Ammon's horn (tissue), 1 donor: ENCODE measurements at places on chromosomes 1 and 21.

DNA sequence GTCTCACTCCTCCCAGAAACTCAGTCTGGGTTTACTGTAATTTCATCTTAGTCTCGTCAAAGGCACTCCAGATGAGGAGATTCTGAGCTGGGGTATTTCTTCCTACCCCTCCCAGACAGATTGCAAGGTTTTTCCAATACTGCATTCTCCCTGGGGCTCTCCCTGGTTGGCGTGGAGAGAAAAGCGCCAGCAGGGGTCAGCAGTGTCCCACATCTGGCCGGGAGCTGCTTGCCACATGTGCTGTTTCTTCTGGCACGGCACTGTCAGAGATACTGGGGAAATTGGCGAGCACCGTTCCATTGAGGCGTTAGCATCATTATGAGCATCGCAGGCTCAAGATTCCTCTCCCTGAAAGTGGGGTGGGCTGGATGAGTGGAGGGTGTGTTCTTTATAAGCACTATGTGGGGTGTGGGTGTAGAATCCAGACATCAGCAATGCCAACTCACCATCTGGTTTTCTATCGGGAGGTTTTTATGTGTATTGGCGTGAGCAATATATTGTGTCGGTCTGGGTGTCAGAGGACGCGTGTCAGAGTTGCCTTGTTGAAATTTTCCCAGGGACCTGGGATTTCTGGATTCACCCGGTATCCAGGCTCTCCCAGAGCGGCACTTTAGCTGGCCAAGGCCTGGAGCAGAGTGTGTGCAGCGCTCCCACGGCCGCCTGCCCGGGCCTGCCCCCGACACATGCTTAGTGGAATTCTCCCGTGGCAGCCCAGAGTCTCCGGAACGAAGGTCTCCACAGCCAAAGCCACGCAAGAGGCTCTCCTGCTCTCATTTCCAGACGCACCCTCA lies 8.0 kb upstream of the NAV1 start:
- peak; percentile 87 for DNase-seq

DNA sequence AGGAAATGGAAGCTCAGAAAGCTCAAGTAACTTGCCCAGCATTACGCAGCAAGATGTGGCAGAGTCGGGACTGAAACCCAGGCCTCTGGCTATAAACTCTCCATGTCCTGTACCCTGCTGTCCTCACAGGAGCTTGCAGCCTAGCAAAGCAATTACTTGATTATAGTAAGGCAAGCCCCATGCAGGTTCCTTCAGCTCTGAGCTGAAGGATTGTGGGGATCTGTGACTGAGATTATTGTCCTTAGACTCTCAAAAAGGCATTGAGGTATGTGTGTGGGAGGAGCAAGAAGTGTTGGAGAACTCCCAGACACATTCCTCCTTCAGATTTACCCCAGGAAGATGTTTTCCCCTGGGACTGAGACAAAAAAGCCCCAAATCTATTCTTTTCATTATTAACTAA lies 124.0 kb upstream of the SPATA6 start:
- no peak for DNase-seq

DNA sequence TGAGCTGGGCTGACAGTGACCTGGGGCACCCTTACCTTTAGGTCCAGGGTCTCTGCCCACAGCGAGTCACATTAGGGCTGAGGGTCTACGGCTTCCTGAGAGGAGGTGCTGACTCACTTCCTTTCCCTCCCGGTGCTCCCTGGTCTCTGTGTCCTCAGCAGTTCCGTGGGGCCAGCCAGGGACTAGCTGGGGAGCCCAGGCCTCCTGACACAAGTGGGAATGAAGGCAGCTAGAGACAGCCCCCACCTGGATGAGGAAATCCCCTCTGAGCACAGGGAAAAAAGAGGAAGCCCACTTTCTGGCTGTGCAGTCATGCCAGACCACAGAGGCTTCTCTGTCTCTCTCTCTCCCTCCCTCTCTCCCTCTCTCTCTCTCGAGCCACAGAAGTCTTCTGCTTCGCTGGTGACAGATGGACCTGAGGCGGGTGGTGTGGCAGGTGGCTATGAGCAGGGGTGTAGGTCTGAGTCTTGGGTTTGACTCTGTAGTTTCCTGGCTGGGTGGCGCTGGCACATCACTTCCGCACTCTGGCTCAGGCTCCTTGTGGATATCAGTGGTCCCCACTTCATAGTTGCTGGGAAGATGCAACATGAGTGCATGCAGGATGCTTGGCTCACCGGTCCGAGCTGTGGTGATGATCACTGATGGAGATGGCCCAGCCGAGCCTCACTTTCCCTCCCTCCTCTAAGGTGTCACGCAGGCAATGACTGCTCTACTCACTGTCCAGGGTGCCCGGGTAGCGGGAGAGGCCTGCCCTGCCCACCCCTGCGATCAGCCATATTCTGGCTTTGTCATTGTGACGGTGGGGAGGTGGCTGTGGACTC lies 3.5 kb downstream of the SLC66A1 start:
- DNase-seq, result no peak

- DNase-seq, result no peak
Measured at GRCh38 chr21:28444111-28444510, 548.6 kb downstream of the LTN1 start.

DNA sequence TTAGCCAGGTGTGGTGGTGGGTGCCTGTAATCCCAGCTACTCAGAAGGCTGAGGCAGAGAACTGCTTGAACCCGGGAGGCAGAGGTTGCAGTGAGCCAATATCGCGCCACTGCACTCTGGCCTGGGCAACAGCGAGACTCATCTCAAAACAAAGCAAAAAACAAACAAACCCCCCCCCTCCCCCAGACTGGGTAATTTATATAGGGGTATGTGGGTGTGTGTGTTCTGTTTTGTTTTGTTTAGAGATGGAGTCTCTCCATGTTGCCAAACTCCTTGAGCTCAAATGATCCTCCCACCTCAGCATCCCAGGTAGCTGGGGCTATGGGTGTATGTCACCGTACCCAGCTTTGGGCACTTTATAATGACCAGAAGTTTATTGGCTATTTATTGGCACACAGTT lies 73.6 kb downstream of the SLC27A3 start:
- DNase-seq, result no peak

- no peak for DNase-seq
Measured at GRCh38 chr1:146001709-146002108, 5.3 kb upstream of the TXNIP start.

GRCh38 chr1:29744684-29745490 lies 508.6 kb downstream of the PTPRU start:
- DNase-seq, result no peak

- DNase-seq, result no peak
Measured at GRCh38 chr1:229531326-229531725, 23.2 kb upstream of the NUP133 start.

GRCh38 chr1:229041946-229042345 lies 229.0 kb upstream of the RAB4A start:
- no peak for DNase-seq

DNA sequence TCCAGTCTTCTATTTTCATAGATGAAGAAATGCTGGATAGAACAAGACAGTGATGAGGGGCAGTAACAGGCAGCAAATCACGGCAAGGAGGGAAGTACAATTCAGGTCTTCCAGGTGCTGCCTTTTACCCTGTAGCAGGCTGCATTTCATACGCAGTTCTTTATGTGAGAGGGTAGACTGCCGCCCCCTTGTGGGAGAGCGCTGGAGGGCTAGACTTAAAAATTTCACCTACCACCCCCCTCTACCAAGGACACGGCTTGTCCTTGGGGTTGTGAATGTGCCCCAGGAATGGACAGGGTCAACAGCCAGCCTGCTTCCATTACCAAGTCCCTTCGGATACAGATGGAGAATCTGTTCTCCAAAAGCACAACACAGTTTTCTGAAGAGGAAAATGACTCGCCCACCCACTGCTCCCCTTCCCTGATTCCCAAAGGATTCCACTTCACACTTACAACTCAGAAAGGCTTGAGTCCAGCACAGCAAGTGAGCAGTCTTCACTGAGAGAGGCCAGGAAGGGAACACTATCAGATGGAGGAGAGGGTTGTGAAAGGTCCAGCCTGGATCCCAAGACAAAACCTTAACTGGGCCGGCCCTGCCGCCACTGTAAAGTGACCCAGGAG lies 7.4 kb downstream of the WDR77 start:
- DNase-seq, result no peak

DNA sequence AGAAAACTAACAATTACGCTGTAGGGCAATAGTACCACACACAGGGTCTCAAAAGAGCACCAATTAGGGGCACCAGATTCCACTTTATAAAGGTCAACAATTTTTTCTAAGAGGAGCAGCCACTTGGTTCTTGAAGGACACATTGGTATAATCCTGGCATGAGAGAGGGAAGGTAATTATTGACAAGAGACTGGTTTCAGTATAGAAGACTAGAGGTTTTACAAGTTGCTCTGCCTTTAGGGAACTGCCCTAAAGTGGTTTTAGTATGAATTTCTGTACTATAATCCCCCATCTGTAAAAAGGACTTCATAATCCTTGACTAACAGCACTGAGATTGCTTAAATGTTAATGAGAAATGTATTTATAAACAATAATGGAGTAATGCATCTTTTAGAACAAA lies 648.5 kb upstream of the PTBP2 start:
- DNase-seq, result no peak

DNA sequence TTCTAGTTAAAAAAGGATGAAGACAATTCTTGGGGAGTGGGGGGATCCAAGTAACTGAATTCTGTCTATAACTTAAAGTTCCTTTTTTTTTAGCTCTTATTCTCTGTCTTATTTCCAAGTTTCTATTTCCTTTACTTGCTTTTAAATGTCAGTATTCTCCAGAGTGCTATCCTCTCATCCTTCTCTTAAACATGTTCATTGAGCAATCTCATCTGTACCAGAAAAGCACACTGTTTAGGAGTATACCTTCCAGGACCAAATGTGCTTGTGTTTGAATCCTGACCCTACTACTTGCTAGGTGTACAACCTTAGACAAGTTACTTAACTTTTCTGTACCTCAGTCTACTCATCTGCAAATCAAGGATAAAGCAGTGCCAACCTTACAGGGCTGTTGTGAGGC lies 50.1 kb downstream of the AKT3 start:
- no peak for DNase-seq

GRCh38 chr1:62962901-62963776 lies 179.2 kb downstream of the ATG4C start:
- peak; percentile 27 for DNase-seq

- peak; percentile 41 for DNase-seq
Measured at GRCh38 chr1:223137455-223138085, 5.5 kb downstream of the TLR5 start.

DNA sequence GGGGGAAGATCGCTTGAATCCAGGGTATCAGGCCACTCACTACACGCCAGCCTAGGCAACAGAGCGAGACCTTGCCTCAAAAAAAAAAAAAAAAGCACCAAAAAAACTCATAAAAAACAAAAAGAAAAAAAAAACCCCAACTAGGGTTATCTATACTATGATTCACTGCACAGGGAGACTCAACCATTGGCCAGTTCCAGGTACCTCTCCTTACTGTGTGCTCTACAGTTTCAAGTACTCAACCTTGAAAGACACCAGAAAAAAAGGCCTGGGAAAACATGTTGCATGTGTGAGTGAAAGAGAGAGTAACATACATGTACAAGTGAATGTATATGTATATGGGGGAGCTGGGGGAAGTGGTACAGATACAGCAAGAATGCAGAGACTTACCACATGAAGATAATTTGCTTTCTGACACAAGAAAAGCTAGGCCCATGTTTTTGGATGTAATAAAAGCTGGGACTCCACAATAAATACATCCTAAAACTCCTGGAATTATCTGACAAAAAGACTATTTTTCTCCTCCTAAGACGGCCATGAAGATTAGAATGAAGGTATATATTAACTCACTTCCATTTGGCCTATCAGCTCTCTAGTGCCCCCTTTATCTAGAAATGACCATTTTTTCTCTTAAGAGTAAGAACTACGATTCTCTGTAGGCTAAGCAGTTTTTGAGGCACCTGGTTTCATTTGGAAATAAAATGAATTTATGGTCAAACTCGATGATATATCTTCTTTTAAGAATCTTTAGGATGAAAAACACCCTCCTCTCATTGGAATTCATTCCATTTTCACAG lies 52.2 kb downstream of the SLC27A3 start:
- no peak for DNase-seq

DNA sequence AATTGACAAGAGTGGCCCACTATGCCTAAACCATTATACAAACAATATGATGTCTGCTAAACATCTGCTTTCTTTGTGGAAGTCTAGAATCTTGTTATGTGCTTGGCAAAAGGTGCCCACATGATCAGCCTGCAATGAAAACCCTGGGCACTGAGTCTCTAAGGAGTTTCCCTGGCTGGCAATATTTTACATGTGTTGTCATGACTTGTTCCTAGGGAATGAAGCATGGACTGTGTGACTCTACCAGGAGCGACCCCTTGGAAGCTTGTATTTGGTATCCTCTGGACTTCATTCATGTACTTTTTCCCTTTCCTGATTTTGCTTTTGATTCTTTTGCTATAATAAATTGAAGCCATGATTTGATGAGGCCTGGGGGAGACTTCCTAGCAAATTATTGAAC lies 324.9 kb downstream of the HHIPL2 start:
- DNase-seq, result no peak

DNA sequence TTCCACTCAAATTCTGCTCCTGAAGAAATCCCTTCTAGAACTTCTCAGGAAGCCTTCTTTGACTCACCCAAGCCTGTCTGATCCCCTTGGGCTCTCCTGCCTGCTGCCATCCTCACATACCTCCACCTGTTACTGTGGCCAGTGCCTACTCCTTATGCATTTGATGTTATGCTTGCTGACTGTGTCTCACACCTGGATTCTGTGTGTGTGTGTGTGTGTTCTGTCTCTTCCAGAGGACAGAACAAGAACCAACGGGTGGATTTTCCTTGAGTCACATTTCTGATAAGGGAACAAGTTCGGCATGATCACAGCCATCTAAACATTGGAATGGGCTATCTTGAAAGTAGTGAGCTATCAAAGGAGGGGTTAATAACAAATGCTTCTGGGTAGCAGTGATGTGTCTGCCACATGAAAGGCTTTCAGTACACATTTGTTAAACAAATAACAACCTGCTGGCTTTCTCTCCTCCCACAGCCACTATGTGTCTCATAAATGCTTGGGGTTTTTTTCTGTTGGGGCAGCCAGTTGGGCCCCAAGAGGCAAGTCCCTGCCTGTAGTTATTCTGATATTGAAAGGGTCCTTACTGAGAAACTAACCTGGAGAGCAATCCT lies 8.9 kb upstream of the GPR37L1 start:
- DNase-seq, result no peak

GRCh38 chr1:157274698-157275534 lies 136.7 kb upstream of the ETV3 start:
- DNase-seq, result peak; percentile 43

- DNase-seq, result no peak
Measured at GRCh38 chr1:228772516-228773212, 37.4 kb downstream of the RHOU start.

DNA sequence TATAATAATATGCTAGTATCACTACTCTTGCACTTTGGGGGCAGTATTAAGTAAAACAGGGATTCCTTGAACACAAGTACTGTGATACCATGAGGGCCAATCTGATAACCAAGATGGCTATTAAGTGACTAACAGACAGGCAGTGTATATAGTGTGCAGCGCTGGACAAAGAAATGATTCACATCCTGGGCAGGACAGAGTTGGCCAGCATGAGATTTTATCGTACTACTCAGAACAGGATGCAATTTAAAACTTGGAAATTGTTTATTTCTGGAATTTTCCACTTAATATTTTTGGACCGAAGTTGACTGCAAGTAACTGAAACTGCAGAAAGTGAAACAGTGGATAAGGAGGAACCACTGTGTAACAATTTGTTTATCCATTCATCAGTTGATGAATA lies 74.6 kb downstream of the DNTTIP2 start:
- DNase-seq, result no peak
